ENCODE measurements at places on chromosomes 7 and 10. TPM values are rescaled to one million over a fixed set of nuclear protein-coding genes. Genes with fewer than 3 reads are reported as not detected.

PHKG1 gene
- total RNA-seq: 4.4 TPM

GPR26 gene
- total RNA-seq: 2.8 TPM

GATA3 gene
- not detected for total RNA-seq

HOXA1 gene
- not detected for total RNA-seq

ALOX5 gene
- 2.8 TPM for total RNA-seq

SYT15B gene
- under 0.01 TPM for total RNA-seq

IFIT1B gene
- not detected for total RNA-seq

RHOBTB1 gene
- total RNA-seq: 36.3 TPM

ZSCAN25 gene
- total RNA-seq: 33.8 TPM

ZPBP gene
- not detected for total RNA-seq

MKI67 gene
- 8.5 TPM for total RNA-seq

CDK1 gene
- total RNA-seq: 27.5 TPM

PDE6C gene
- not detected for total RNA-seq

CRPPA gene
- 7.2 TPM for total RNA-seq

HTR7 gene
- total RNA-seq: 16.3 TPM

CYP2C9 gene
- not detected for total RNA-seq
